ENCODE measurements at places on chromosomes 2 and 18. TPM values are rescaled to one million over a fixed set of nuclear protein-coding genes. Genes with fewer than 3 reads are reported as not detected.
A peak's percentile ranks its signal among the peaks of the same experiment; 100 is the strongest.

RIOK3 gene
- 62.8 TPM for total RNA-seq

CCDC74B gene
- 1.5 TPM for total RNA-seq

CDKL4 gene
- 0.50 TPM for total RNA-seq

MMADHC gene
- total RNA-seq = 75.8 TPM

FBXO41 gene
- total RNA-seq = 35.7 TPM

GRCh38 chr2:29657674-29658073 is 263.7 kb downstream of the ALK start:
- no peak for DNase-seq

GRCh38 chr2:217339753-217340152 is 479.9 kb upstream of the TNP1 start:
- no peak for DNase-seq

DNA sequence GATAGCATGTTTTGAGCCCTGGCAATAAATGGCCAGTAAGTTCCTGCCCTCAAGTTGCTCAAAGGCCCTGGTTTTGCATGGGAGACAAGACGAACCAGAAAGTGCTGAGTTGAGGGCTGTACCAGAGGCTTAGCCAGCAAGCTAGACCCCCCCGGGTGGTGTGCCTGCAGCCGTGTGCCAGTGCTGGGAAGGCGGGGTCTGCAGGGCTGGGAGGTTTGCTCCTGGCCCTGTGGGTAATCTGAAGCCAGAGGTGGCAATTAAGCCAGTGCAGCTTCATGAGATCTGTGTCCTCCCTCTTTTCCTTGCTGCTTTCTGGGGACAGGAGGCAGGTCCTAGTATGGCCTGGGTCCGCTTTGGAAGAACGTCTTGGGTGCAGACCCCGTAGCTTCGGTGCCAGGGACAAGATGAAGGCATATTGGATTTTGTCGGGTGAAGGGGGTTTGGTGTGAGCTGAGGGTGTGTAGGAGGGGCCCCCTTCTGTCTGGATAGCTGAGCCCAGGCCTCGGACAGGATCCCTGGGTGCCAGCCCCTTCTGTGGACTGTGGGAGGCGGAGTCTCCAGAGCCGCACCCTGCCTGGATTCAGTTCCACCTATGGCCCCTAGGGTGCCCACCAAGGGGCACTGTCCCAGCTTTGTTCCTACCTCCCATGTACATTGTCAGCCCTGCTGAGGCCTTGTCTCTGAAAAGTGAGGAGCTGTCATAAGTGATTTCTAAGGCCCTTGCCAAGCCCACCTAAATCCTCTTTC is 15.6 kb downstream of the ATOH8 start:
- no peak for DNase-seq

- DNase-seq = no peak
Measured at GRCh38 chr18:11159844-11160243, 10.5 kb upstream of the PIEZO2 start.

GRCh38 chr2:127087791-127088495 is 19.0 kb downstream of the BIN1 start:
- DNase-seq = no peak

DNA sequence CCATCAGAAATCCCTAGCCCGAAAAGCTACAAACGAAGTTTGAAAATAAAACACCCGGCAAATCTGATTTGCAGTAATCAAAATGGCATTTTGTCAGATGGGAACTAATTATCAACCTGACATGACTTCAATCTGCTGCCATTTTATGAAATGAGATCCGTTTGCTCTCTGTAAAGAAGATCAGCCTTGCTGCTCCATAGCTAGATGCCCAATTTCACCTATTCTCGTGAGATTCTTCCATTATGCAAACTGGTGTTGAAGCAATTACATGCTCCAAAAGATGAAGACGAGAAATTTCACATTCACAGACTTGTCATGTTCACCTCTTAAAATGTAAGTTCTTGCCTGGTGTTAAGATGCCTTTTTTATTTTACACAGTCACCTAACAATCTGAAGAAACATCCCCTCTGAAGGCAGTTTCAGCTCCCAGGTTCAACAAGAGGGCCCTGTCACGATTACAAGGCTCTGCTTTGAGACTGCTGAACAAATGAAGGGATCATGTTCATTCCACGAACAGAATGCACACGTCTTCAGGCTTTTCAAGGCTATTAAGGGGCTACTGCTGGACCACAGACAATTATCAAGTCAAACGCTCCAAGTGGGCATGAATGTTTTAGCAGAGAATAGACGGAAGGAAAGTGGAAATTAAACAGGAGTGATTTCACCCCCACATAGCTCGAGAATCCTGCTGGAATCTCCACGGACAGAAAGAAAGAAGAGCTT is 172.6 kb upstream of the PID1 start:
- no peak for DNase-seq

DNA sequence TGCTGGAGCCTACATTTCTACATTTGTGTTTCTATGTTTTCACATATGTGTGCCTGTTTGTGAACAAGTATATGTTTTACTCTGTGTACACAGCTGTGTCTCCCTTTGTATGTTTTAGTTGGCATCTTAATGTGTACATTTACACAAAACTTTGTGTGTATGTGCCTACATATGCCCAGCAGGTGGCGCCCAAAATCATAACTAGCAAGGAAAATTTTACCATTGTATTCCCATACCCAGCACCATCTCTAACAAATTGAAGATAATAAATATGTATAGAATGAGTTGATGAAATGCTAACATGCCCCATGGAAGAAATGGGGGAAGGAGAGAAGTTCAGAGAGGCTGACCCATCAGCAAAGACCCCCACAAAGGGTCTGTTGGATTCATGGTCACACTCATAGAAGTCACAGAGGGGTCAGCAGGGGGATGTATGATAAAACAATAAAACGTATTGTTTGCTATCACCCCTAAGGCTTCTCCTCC is 48.1 kb downstream of the PKDCC start:
- DNase-seq = peak; percentile 75
